ENCODE measurements at places on chromosomes 6 and 20.

GRCh38 chr6:87907521-87907920 lies 140.1 kb upstream of the SPACA1 start:
- no peak for DNase-seq

- DNase-seq, result no peak
Observed at GRCh38 chr6:83490217-83490807, 22.0 kb upstream of the PRSS35 start.

DNA sequence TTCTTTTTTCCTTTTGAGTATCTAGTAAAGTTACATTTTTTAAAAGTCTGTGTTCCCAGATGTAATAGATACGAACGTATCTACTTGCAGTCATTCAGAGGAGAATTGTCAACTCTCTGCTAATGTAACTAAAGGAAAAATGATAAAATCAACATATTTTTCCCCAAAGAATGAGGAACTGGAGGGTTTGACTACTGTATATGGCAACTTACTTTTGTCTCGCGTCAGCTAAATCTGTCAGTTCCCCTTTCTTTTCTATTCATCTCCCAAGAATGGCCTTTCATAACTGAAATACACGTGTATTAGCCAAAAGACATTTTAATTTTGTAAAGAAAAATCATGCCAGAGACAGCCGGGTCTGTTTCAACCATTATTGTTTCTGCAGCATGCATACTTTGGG lies 5.4 kb downstream of the EYA2 start:
- DNase-seq, result no peak

- DNase-seq, result no peak
Observed at GRCh38 chr6:111871207-111871606, 2.0 kb downstream of the FYN start.

DNA sequence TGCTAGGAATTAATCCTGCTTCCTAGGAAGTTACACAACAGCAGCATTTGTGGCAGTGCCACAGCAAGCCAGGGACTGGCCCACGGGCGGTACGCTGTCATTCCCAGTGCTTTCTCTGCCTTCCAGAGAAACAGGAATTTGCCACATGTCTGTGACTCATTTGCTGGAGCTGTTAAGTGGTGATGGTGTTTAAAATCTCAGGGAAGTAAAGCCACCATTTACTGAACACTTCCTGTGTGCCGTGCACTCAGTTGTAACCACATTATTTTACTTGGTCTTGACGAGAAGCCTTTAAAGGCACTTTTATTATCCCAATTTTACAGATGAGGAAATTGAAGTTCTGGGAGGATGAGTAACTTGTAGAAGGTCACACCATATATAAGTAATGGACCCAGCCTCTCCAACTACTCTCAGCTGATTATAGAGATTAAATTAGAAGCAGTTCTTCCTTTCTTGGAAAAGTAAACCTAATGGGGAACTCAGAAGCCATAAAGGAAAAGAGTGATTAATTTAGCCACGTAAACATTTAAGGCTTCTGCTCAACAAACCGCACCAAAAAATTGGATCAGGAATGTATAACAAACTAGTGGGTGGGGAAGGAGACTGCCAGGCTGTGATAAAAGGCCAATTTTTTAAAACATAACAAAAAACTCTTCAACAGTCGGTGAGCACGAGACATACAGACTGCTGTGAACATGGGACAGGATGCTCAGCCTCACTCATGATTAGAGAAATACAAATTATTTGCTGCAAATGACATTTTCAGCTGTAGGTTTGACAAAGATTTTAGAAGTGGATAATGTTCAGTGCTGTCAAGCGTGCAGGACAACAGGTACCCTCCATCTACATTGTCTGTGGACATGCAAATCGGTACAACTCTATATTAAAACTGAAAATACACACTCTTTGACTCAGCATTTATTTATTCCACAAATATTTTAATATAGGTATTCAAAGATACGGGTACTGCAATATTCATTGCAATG lies 311.2 kb downstream of the NRN1 start:
- no peak for DNase-seq

GRCh38 chr6:170506446-170506845 lies 46.7 kb downstream of the PSMB1 start:
- no peak for DNase-seq

DNA sequence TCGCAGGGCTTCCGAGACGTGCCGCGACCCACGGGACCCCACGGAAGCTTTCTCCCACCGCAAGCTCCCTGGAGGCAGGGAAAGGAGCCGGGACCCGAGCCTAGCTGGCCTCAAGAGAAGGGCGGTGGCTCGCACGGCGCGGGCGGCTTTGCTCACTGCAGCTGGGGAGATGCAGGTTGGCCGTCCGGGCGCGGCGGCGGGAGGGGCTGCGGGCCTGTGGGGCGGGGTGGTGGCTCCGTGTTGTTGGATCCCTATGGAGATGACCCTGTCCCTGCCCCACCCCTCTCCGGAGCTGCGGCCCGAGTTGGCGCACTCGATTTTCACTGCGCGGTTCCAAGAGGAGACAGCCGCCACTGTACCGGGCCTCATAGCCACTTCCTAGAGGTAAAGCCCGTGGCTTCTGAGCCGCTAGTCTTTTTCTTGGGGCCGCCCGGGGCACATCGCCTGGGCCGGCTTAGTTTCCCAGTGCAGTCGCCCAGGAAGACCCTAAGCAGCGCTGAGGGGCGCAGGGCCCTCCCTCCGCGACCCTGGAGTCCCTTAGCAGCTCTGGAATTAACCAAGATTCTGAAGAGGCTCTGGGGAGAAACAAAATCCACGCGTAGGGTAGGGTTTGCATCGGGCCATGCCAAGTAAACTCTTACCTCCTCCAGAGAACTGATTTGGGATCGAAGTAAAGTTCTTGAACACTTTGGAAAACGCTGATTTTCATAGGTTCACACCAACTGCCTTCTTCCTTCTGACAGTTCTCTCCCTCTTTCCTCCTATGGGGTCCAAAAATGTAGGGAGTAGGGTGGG lies at the start of gene ECT2L:
TSS of gene ECT2L (plus strand) at position 279 of the 795 bp plus-strand sequence. CDS start 17,188 bp downstream, outside the sequence.
- no peak for DNase-seq

- no peak for DNase-seq
Observed at GRCh38 chr20:19861147-19861759, 103.2 kb downstream of the RIN2 start.

GRCh38 chr6:135600086-135600702 lies 102.7 kb upstream of the AHI1 start:
- DNase-seq, result no peak

DNA sequence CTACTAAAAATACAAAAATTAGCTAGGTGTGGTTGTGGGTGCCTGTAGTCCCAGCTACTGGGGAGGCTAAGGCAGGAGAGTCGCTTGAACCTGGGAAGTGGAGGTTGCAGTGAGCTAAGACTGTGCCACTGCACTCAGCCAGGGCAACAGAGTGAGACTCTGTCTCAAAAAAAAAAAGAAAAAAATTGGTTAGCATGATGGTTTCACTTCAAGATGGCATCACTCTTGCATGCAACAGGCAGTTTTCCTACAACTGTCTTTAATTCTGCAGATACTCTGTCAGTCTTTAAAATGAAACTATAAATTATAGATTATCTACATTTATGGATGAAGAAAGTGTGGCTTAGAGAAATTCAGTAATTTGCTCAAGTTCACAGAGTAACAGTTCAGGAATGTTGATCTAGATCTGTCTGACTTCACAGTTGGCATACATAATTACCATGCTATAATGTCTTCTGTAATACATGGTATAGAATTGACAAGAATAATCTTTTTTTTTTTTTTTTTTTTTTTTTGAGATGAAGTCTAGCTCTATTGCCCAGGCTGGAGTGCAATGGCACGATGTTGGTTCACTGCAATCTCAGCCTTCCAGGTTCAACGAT lies 27.0 kb downstream of the ITCH start:
- no peak for DNase-seq

DNA sequence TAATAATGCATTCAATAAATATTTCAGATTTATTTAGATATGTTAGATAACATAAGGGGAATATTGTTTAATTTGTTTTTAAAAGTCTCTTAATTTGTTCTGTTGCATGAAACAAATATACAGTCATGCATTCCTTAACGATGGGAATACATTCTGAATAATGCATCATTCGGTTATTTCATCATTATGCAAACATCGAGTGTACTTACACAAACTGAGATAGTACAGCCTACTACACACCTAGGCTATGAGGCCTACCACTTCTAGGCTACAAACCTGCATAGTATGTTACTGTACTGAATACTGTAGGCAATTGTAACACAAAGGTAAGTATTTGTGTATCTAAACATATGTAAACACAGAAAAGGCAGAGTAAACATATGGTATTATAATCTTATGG lies 118.7 kb downstream of the EPHA7 start:
- DNase-seq, result no peak

GRCh38 chr6:35356391-35356790 lies 14.0 kb downstream of the PPARD start:
- DNase-seq, result no peak

DNA sequence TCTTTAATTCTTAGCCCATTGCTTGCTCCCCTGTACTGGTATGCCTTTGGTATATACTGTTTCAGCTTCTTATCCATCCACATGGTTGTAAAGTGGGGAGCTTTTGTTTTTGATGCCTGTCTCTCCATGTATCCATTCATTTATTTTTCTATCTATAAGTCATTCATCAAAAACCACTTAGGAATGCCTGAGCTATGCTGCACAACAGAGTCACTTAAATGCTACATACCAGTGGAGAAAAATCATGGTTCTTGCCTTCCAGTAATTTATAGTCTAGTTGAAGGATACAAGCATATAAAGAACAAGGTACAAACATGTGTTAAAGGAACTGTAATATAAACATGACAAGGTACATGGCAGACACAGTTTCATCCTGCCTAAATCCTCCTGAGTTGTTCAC lies 347.3 kb downstream of the NRN1 start:
- no peak for DNase-seq

DNA sequence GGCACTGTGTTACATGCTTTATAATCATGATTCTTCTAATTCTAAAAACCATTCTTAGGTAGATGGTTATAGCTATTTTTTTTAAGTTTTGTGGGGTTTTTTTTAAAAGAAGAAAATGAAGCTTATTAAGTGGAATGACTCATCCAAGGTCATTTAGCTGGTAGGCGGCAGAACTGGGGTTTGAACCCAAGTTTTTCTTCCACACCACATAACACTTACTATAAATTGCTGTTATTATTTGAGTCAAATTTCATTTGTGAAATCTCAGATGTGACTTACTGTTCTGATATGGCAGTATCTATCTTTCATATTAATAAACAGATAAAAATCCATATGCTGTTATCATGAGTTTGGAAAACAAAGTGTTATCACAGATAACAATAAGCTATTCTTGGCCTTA lies 10.4 kb upstream of the COL10A1 start:
- no peak for DNase-seq

GRCh38 chr6:110440026-110440425 lies 24.7 kb upstream of the DDO start:
- DNase-seq, result no peak

- no peak for DNase-seq
Observed at GRCh38 chr20:51439160-51439689, 103.3 kb downstream of the NFATC2 start.

DNA sequence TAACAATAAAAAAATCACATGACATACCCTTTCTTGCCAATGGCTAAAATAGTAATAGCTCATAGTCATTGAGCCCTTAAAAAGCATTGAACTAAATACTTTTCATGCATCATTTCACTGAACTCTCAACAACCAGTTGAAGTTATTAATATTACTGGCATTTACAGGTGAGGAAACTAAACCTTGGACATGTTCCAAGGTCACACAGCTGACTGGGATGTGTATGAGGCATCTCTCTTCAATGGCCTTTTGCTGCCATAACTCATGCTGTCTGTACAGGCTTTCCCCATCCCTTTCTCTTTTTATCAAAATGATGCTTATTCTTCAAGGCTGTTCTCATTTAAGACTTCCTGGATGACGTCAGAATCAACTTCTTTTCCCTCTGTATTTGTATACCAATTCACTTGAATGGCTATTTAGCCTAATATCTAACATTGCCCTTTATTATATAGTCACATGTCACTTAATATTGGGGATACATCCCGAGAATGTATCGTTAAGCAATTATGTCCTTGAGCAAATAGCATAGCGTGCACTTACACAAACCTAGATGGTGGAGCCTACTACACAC lies 476.4 kb downstream of the KIF16B start:
- no peak for DNase-seq

DNA sequence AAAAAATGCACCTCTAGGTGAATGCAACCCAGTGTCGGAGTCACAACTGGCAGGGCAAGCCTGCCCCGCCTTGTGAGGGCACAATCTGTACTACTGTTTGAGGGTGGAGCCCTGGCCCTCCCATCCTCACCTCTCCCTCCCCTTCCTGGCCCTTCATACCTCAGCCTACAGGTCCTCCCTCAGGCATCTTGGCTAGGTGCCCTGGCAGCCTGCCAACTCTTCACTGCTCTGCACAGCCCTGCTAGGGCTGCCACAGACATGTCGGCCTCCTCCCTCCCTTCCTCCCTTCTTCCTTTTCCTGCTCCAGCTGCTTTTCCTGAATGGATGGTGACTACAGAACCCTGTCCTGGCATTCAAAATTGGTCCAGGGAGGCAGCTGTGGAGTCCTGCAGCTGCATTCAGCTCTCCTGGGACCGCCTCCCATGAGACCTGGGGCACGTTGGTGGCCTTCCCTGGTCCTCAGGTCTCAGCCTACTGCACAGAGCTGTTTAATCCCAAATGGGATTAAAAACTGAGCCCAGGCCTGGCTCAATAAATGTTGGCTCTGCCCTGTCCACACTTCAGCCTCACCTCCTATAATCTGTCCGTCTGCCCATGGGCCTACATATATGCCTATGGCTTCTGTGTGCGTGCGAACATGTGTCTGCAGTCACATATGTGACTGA lies 52.7 kb downstream of the CDH22 start:
- no peak for DNase-seq

DNA sequence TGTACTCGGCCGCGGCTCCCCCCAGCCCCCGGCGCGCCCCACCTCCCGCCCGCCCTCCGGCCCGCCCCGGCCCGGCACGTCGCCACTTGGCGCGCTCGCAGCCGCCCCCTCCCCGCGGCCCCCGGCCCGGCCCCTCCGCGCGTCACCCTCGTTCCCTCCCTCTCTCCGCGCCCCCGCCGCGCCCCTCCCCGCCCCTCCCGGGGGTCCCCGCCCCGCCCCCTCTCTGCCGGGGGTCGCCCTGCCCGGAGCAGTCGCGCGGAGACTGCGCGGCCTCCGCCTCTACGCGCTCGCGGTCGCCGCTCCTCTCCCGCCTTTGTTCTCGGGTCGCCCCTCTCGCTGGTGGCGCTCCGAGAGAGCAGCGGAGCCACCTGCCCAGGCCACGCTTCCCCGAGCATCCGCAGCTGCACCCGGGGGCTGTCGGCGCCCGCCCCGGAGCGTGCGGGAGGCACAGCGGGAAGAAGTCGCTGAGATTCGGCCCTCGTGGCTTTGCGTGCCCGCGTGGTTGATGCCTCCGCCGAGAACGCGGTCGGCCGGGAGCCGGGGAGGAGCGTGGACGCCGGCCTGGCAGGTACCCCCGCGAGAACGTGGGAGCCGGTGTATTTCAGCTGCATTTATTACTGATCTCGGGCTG lies at the start of gene PHF10:
TSS of gene PHF10 (minus strand) at position 7 of the 631 bp plus-strand sequence. CDS start 569 bp downstream, outside the sequence.
- peak; percentile 44 for DNase-seq

GRCh38 chr6:83985715-83986114 lies 47.9 kb upstream of the MRAP2 start:
- DNase-seq, result no peak

- DNase-seq, result no peak
Observed at GRCh38 chr6:72580281-72580940, 41.5 kb upstream of the KCNQ5 start.

Measured in stimulated activated CD8-positive, alpha-beta memory T cell treated with anti-CD3 and anti-CD28 coated beads, Interleukin-7, amount 100 ng/mL, for 48 hours (primary cell).